GOT3 (cell line): ENCODE measurements at places on chromosomes 6 and 20.

DNA sequence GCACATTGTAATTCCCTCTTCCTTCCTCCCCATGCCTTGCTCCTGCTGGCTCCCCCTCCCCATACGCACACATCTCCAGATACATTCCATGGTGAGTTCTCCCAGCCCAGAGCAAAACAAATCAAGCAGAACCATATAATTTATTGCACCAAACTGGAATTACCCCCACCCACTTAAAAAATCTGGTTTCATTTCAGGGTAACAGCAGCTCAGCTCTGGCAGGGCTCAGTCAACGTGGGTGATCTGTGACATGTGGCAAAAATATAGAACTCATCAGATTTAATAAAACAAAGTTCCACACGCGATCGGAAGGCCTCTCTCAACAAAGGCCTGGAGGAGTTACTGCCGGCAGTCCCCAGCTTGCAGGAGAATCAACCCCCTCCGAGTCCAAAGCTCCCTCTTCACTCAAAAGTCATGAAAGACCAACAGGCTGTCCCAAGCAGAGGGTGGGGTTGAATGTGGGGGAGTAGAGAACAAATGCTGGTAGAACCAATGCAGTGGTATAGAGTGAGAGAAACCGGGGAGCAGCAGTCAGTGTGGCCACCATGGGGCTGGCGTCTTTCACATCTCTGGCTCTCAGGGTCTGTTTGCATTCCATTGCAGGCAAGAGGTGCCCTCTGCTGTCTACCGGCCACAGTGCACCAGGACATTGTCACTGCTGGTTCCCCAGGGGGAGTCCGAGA lies 323.3 kb upstream of the NT5E start:
- DNase-seq, result peak; percentile 22

GRCh38 chr6:101740631-101741030 lies 347.1 kb downstream of the GRIK2 start:
- DNase-seq, result no peak

DNA sequence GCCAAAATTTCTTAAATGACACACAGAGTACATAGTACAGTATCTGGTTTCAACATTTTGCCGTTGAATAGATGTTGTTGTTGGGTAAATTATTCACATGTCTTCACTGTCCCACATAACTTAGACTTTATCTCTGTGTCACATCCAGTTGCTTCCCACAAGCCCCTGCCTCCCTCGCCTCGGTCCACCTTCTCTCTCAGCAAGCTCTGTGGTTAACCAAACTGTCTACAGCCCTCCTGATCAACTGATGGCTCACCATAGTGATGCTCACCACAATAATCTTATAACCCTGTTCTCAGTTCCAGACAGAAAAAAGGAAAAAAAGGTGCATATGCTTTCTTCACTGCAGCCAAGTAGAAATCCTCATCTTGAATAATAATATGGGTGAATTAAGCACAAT lies 23.0 kb downstream of the IL17F start:
- DNase-seq, result no peak

GRCh38 chr6:44622555-44622954 lies 235.0 kb downstream of the CDC5L start:
- DNase-seq, result no peak

DNA sequence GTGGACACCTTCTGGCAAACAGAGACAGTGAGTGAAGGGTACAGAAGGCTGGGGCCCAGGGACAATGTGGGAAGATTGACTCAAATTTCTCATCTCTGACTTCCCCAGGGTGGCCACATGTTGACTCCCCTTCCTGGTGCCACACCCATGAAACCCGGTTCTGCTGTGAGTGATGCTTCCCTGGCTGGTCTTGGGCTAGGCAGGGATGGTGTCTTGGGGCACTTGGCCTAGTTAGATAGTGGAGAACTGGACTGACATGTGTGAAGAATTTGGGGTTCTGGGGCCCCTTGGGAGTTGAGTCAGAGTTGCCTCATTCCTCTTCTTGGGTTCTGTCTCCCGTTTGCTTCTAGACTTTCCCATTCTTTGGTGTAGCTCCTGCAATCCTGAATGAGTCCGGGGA lies 34.2 kb downstream of the GSS start:
- no peak for DNase-seq

DNA sequence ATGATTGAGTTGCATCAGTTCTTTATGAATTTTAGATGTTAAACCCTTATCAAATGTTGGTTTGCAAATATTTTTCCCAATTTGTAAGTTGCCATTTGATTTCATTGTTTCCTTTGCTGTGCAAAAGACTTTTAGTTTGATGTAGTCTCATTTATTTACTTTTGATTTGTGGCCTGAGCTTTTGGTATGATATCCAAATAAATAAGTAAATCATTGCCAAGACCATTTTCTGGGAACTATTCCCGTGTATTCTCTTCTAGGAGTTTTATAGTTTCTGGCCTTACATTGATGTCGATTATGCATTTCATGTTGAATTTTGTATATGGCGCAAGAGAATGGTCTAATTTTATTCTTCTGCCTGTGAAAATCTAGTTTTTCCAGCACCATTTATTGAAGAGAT lies 13.4 kb downstream of the AIG1 start:
- DNase-seq, result no peak

DNA sequence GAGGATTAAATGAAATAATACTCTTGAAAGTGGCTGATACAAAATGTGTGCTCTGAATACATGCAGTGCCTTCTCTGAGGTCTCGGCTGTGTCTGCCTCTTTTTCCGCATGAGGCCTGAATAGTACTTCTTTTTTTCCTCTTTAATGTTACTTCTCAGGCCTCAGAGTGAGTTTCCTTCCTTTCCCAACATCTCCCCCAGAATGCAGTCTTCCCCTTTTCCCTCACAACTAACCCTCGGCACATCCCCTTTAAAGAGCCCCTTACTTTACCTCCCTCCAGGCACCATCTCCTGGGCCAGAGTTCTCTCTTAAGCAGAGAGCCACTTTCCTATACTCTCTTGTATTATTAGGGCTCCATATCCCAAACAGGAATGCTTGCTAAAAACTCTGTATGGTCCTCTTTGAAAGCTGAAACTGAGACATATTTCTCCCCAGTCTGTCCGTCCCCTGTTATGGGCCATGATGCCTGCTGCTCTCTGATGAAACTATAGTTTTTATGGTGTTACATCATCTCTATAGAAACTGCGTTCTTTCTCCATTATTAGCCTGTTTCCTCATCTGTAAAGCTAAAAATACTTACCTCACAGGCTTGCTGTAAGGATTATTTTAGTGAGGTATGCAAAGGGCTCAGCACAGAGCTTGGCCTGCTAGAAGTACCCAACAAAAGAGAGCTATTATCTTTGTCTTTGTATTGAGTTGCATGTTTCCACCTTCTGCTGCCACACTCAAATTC lies 2.3 kb downstream of the PLAGL2 start:
- DNase-seq, result no peak

- DNase-seq, result no peak
Observed at GRCh38 chr20:63736893-63737694, 630 bp downstream of the LIME1 start.

- peak; percentile 17 for DNase-seq
Observed at GRCh38 chr6:36340618-36341454, 4.1 kb upstream of the BNIP5 start.

- DNase-seq, result no peak
Observed at GRCh38 chr6:20644667-20645370, 110.6 kb downstream of the CDKAL1 start.

- no peak for DNase-seq
Observed at GRCh38 chr6:73024598-73024997, 200.7 kb downstream of the KHDC1L start.

- DNase-seq, result no peak
Observed at GRCh38 chr6:34383656-34384320, 8.7 kb downstream of the NUDT3 start.

DNA sequence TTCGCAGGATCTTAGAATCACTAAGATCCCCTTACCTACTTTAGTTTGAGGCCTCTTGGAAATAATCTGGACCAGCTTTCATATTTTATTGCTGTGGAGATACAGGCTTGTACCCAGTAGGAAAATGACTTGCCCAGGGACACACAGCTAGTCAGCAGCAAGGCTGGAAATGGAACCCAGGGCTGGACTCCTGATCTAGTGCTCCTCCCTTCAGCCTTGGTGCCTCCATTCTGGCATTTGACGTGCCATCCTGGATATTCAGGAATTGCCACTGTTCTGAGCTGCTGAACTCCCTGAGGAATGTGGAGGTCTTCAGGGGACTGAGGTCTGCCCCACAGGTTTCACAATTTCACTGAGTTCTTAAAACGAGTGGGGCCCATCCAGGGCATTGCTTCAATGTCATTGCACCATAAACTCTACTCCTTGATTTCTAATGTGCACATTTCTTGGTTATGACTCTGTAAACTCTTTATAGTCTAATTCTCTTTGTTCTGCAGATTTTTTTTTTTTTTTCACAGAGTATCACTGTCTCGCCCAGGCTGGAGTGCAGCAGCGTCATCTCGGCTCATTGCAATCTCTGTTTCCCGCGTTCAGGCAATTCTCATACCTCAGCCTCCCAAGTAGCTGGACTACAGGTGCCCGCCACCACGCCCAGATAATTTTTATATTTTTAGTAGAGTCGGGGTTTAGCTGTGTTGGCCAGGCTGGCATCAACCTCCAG lies 26.7 kb upstream of the CDKN1A start:
- no peak for DNase-seq

DNA sequence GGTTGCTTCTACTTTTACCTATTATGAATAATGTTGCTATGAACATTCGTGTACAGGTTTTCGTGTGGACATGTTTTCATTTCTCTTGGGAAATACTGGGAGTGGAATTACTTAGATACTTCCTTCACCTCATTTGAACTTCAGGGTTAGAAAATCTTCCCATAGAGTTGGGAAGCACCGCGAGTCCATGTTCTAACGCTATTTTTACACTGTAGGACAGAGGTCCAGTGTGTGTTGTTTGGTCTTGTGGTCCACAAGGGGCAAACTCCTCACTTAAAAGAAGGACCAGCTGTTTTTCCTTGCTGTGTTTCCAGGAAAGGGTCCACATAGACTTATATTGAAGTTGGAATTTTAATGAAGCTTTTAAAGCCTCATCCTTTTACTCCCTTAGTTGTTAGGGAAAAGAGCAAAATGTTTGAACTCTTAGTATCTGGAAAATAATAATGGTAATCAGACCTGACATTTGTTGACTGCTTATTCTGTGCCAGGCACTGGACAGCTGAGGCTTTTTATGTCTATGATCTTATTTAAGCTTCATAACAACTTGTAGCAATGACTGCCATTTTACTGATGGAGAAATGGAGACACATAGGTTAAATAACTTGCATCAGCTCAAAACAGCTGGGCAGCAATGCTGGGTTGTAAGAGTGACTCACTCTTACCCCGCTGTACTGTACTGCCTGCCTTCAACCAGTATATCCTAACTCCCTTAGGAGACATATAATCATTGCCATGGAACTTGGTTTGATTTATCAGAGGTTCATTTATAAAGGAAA lies 52.0 kb downstream of the CDC5L start:
- DNase-seq, result no peak

DNA sequence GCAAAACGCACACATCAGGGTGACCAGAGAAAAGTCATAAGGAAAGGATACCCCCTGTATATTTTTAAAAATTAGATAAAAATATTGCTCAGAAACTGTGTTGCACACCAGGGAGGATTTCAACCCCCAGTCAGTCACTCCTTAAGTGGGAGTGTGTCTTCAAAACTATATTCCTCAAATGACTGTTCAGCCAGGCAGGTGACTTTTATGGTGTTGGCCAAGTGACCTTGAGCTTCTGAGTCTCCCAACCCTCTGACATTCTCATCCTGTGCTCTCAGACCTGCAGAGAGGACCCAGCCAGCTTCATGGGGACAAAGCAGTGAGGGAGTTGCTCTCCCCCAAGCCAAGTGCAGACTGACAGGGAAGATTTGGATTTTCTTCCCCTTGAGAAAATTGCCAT lies 311.9 kb upstream of the JARID2 start:
- no peak for DNase-seq

DNA sequence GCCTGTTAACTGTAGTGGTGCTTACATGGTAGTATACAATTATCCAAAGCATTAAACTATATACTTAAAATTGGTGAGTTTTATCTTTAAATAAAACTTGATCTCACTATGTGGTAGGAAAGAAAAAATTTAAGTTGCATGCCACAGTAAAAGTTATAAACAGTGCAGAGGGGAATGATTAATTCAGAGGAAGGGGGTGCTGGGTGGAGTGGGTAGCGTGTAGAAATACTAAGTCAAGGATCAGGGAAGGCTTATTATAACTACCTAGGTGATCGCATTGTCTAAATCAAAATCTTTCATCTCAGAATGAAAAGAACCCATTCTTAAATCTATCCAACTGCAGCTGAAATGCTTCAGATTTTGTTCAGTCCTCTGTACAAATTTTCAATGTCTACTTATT lies 428.3 kb downstream of the ADGRB3 start:
- no peak for DNase-seq

DNA sequence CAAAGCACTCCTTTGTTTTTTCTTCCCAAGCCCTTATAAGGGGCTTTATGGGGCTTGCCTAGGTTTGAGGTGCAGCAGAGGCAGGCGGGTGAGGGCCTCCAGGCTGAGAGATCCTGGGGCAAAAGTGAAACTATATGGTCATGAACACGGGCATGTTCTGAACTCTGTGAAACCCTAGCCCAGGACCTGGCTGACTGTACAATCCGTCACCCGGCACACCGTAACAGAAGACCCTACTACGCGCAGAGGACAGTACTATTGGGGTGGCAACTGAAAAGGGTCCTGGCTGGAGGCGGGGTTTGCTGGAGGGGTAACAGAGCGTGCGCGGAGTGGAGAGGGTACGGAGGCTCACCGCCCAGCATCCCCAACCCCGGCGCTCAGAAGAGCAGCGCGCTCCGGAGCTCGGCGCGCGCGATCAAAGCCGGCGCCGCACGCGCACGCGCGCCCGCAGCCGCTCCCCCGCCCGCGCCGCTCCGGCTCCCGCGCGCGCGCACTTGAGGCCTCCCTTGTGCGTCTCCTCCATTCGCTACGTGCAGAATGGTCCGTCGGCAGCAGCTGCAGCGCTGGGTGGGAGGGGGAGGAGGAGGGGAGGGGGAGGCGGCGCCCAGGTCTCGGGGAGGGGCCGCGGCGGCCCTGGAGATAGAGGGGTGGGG lies 54.2 kb downstream of the MRPL14 start:
- no peak for DNase-seq

- no peak for DNase-seq
Observed at GRCh38 chr6:15974817-15975216, 154.1 kb upstream of the MYLIP start.

- DNase-seq, result no peak
Observed at GRCh38 chr20:40291493-40292135, 397.4 kb downstream of the MAFB start.

- no peak for DNase-seq
Observed at GRCh38 chr20:61499859-61500554, 247.9 kb downstream of the CDH4 start.

DNA sequence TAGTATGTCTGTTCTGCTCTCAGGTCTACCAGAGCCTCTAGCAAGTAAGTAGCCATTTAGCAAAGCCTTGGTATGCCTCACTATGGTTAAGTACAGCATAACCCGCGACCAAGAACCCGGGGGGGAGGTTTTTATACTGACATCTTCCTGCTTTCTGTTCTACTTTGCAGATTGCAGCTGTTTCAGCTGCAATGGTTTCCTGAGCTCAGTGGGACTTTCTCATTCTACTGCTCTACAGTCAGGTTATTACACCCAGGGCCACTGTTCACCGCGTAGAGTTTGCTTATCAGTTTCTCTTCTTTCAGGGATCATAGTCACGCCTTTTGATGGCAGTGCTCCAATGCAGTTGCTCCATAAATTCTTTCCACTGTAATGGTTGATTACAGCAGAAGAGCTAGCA lies 631.3 kb downstream of the TFAP2A start:
- DNase-seq, result no peak
